ENCODE measurements at places on chromosomes 16 and 17.

- DNase-seq: no peak
Measured at GRCh38 chr16:11098601-11099390, 154.4 kb downstream of the CLEC16A start.

DNA sequence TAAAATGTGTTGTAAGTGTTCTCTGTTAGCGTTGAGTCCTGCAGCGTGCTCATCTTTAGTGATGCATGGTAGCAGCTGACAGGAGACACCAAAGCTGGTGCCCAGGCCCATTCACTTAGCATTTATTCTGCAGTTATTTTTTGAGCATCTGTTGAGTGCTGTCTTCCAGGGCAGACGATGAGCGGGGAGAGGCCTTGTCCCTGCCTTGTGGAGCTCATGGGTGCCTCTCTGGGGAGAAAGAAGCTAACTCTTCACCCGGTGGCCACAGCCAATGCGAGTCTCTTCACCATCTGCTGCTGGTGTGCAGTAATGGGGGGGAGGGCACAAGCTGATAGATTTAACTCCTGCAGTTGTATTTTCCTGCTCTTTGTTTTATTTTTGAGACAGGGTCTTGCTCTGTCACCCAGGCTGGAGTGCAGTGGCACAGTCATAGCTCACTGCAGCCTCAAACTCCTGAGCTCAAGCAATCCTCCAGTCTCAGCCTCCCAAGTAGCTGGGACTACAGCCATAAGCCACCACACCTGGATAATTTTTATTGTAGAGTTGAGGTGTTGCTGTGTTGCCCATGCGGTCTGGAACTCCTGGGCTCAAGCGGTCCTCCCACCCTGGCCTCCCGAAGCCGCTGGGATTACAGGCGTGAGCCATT is 30.5 kb downstream of the GPT2 start:
- no peak for DNase-seq

GRCh38 chr17:60960398-60961065 is 282.9 kb downstream of the BCAS3 start:
- DNase-seq: no peak

GRCh38 chr16:70151941-70152509 is 21.6 kb upstream of the CLEC18C start:
- DNase-seq: no peak

- no peak for DNase-seq
Measured at GRCh38 chr17:8338753-8339140, 893 bp upstream of the ODF4 start.

DNA sequence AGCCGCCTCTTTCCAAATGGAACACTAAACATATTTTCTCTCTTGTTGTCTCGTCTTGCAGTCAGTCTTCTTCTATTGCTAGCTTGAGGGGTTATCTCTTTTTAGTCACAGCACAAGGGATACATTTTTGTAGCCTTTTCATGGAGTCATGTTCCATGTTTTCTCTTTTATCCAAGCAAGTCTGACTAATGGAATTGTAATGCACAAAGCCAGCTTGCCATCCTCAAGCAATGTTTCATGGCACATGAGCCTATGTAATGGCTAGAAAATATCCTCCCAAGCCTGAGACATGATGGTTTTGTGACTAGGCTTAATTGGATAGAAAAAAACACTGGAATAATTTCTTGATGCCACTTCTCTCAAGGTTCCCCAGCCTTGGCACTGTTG is 414.6 kb upstream of the GOT2 start:
- DNase-seq: no peak

- DNase-seq: no peak
Measured at GRCh38 chr17:45386178-45386577, 46.5 kb downstream of the ARHGAP27 start.

GRCh38 chr16:14132696-14133048 is 61.6 kb downstream of the MRTFB start:
- DNase-seq: no peak

- no peak for DNase-seq
Measured at GRCh38 chr17:39231091-39231561, 5.4 kb upstream of the STAC2 start.

DNA sequence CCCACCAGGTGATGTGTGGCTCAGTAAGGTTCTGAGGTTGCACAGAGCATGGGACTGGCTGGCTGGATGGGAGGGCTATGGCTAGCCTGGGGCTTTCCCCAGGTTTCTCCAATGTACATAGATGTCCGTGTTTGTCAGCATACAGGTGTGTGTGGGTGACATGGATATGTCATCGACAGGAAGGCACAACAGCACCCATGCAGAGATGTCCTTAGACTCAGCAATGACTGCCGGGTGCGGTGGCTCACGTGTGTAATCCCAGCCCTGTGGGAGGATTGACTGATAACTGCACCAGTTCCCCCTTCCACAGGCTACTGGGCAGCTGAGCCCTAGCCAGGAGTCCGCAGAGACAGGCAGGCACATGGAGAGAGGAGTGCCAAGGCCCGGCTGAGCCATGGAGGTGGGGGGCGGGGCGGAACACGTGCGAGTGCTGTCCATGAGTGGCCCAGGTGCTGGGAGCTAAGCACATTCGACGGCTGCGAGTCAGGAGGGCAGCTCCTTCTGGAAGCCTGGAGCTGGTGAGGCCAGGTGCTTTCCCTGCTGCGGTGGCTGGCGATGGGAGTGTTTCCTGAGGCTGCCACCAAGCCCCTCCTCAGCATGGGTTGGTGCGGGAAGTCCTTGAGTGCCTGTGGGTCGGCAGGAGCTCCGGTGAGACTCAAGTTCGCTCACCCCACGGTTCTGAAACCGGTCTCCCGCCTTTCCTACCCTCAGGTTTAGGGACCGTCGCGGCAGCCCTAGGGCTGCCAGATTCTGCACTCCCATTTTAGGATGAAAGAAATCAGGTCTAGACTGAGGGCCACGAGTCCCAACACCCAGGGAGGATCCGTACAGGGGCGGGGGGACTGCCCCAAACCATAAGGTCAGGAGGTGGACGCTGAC is 858 bp upstream of the ASPSCR1 start:
- DNase-seq: peak; percentile 64

- no peak for DNase-seq
Measured at GRCh38 chr17:34853924-34854323, 107.3 kb downstream of the CCT6B start.

- no peak for DNase-seq
Measured at GRCh38 chr17:77948690-77949114, 9.8 kb upstream of the TNRC6C start.

- no peak for DNase-seq
Measured at GRCh38 chr16:83933885-83934683, 19.0 kb upstream of the OSGIN1 start.

DNA sequence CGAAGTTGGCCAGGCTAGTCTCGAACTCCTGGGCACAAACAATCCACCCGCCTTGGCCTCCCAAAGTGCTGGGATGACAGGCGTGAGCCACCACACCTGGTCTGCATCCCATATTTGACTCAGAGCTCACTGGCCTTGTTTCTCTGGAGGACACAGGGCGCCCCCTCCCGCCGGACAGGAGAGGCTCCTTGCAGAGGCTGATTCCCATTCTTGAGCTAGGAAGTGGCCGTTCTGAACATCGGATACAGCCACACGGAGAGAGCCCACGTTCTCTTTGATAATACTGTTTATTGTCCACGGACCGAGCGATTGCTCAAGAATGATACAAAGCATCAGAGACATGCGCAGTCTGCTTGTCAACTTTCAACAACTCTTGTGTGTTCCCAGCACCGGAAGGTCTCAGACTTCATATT is 12.1 kb upstream of the USP36 start:
- DNase-seq: no peak

- DNase-seq: peak; percentile 34
Measured at GRCh38 chr17:41511116-41511515, 5.7 kb upstream of the KRT13 start.

DNA sequence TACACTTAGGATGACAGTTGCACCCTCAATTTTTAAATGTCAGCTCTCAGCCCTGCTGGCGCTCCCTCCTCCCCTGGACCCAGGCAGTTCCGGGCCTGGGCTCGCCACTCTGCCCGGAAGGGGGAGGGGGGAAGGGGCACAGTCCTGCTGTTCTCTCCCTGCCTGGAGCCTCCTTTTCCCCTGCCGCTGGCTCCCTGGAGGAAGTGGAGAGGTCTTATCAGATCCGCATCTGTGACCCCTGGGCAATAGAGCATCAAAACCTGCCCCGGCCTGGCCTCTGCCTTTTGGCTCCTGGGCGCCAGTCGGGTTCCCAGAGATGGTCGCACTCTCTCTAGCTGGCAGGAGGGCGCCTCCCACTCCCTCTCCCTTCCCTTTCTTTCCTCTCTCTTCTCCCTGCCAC is 149.3 kb downstream of the IRF8 start:
- DNase-seq: no peak

DNA sequence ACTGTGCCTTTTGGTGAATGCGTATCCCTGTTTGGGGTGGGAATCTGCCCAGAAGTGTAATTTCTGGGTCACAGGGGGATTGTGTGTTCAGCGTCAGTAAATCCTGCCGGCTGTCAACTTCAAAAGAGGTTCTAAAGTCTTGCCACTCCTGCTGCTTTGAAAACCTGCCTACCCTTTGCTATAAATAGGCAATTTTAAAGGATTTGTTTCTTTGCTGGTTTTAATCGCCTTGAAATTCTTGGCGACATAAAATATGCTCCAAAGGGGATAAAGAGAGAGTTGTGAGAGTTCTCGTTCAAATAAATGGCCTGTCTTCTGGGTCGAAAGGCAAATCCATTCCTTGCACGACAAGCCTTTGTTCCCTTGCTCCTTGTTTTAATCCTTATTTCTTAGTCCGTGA is 143.4 kb downstream of the IRF8 start:
- DNase-seq: no peak

DNA sequence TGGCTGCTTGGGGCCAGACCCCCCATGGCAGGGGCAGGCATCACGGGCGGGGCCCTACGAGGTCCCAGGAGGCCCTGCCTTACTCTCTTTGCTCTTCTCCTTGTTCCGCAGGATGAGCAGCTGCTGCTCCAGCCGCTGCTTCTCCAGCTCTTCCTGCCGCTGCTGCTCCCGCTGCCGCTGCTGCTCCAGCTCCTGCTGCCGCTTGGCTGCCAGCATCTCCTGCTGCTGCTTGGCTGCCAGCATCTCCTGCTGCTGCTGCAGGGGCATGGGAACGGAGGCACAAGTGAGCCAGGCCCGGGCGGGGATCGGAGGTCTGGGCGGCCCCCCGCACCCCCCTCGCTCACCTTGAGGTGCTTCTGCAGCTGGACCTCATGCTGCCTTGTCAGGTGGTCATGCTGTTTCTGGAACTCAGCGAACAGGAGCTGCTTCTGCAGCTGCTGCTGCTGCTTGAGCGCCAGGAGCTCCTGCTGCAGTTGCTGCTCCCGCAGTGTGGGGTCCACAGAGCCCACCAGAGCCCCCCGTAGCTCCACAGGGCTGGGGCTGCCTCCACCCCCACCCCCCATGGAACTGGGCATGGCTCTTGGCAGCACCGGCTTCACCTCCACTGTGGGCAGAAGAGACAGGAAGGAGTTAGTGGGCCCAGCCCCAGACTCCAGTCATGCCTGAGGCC is 22.8 kb downstream of the G6PC3 start:
- DNase-seq: no peak

- DNase-seq: no peak
Measured at GRCh38 chr16:28290859-28291254, 1.5 kb upstream of the SBK1 start.

- DNase-seq: no peak
Measured at GRCh38 chr16:49369651-49370611, 3.7 kb upstream of the C16orf78 start.

DNA sequence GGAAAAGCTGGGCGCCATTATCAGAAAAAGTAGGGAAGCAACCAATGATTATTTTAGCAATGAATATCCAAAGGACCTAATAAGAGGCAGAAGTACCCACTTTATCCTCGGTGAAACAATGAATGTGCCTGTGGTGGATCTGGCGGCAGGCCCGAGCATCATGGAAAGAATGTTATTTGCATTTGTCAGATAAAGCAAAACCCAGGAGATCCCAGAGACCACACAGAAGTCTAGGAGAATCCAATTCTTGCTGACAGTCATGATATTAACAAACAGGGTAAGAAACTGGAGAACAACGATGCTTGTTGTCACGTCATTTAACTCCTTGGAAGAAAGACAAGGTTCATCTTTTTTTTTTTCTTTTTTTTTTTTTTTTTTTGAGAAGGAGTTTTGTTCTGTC is 12.0 kb upstream of the TNRC6A start:
- DNase-seq: no peak

GRCh38 chr17:16297367-16298139 is 55.7 kb downstream of the CENPV start:
- DNase-seq: no peak

GRCh38 chr17:2384439-2385127 is 16.3 kb downstream of the MNT start:
- no peak for DNase-seq

GRCh38 chr16:29028457-29029167 is 43.8 kb downstream of the LAT start:
- DNase-seq: no peak

GRCh38 chr16:85514295-85514597 is 98.9 kb upstream of the GSE1 start:
- DNase-seq: no peak

GRCh38 chr16:56337131-56337857 is 88.1 kb downstream of the AMFR start:
- no peak for DNase-seq

DNA sequence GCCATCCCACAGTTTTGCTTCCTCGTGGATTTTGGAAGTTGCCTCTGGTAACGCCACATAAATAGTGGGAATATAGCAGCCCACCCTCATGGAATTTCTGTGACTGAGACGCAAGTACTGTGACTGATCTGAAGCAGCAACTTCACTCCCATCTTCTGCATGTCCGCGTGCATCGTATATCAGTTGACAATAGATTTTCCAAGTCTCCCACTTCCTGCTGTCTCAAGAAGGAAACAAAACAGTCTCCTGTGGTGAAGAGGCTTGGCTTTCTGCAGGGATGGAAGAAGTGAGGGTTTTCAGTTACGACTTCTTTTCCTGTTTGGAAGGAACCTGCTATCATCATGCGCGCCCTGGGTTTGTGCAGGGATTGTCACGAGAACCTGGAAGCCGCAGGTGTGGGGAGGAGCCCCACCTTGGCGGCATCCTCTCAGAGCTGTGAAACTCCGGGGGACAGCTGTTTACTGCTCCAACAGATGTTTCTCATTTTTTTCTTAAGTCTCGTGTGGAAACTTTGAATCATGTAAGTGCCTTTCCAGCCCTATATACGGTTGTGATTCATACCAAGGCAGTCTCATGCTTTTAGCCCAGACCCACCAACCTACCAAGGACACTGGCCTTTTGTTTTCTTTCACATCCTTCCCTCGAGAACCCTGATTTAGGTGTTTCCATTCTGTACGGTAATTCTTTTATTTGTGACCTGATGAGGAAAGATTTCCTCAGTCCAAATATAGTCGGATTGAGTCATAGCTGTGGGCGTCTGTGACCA is 57.5 kb downstream of the WIPI1 start:
- DNase-seq: no peak

Measured in NCI-H2081 (cell line).